ENCODE measurements at places on chromosomes 3 and 15.

DNA sequence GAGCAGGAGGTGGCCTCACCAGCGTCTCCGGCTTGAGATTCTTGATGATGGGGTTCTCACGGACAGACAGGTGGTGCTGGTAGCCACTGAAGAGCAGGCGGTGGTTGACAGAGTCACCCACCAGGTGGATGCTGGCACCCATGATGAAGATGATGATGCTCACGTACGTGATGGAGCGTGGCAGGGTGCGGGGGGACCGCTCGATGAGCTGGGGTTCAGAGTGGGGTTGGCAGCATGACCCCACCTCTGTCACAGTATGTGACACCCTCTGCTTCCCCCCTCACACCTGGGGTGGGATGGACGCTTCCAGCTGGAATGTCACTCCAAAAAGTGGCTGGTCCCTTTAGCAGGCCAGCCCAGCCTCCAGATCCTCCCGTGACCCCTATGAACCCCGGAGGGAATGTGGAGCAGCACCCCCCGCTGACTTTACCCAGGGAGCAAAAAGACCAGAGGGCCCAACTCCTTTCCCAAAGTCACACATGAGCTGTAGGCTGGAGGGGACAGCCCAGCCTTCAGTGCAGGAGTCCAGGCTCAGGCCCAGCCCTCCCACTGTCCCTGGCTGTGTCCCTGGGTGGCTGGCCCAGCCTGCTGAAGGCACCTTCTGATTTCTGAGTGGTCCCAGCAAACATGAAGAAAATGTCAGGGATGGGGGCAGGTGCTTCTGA lies 6.7 kb upstream of the CALML4 start:
- no peak for DNase-seq

DNA sequence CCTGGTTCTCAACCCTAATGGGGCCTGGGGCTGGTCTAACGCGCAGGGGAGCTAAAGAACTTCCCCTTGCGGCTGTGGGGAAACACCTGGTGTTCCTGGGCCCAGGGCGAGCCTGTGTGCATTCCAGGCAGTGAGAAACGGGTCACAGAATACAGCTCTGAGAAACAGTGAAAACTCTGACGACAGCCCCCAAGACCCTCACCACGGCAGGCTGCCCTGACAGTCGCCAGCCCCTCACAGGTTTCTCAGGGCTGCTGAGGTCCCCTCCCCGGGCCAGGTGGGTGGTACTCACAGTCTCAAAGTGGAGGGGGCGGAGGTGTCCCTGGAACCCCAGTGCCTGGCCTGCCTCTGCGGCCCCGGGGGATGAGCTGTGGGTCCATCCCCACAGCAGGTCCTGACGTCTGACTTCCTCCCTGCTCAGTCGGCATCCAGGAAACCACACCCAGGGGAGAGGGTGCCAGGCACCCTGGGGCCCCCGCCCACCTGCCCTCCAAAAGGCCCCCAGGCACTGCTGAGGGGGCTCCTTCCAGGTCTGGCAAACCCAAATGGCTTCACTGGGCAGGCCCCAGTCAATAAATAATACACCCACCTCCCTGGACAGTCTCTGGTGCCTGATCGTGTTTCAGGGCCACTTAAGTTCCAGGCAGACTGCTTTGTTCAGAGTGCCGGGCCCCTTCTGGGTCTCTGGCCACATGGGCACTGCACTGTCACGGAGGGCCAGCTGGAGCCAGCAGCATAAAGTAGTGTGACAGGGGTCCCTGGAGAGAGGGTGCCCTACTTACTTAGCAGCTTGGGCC lies 57.7 kb downstream of the IQSEC1 start:
- peak; percentile 40 for DNase-seq

DNA sequence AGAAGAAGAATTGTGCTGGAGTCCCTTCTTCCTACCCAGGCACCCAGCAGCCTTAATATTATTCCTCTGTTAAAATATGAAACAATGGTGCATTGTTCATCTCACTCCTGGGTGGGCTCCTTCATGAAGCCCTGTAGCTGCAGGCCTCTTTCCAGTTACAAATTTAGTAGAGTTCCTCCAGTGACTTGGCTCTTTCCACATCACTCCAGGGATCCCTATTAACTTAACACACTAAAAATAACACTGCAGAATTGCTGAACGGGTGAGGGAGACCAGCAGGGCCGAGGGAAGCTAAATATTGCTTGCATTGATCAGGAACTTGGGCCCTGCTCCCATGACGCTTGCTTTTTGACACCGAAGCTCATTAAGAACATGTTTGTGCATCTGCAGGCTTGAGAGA lies 142.3 kb downstream of the PDCD6IP start:
- DNase-seq: no peak

GRCh38 chr15:92621972-92622533 lies 33.5 kb downstream of the FAM174B start:
- no peak for DNase-seq

GRCh38 chr3:36259580-36259979 lies 120.7 kb upstream of the STAC start:
- DNase-seq: no peak

- DNase-seq: no peak
These were observed 16.3 kb downstream of the GCSAM start for GRCh38 chr3:112116748-112117186.

- DNase-seq: no peak
These were observed 11.1 kb upstream of the JMJD7 start for GRCh38 chr15:41816788-41817187.

DNA sequence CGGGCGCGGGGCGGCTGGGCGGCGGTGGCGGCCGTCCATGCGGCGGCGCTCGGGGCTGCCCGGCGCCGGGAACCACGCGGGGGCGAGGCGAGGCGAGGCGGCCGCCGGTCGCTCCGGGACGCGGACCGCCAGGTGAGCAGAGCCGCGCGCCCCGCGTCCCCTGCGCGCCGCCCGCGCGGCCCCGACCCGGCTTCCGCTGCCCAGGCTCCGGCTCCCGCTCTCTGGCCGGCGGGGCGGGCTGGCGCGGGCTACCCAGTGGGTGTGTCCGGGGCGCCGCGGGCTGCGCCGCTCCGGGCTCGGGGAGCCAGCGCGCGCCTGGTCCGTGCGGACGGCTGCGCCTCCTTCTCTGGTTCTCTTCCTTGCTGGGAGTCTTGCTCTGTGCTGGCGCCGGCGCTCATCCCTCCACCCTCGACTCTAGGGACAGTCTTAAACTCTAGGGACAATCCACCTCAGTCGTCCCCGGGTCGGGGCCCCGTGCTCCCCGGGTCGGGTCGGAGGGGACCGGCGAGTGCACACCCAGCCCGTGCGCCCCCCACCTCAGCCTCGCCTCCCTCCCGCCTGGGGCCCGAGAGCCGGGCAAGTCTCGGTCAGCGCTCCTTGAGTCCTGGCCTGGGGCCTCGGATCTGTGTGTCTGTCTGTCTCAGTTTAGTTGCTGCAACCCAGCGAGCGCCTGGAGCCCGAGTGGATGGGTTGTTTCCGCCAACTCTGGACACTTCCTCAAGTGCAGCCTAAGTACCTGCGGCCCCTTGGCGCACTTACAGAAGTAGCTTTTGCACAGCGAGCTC lies 488 bp downstream of the THSD4 start:
- DNase-seq: no peak

DNA sequence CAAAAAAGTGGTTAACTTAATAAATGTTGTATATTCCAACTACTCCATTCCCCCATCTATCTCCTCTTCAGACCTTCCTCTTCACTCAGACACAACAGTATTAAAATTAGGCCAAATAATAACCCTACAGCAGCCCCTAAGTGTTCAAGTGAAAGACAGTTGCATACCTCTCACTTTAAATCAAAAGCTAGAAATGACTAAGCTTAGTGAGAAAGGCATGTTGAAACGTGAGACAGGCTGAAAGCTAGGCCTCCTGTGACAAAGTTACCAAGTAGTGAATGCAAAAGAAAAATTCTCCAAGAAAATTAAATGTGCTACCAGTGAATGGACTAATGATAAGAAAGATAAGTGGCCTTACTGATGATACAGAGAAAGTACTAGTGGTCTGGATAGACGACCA lies 71.7 kb downstream of the ANKRD28 start:
- DNase-seq: no peak

DNA sequence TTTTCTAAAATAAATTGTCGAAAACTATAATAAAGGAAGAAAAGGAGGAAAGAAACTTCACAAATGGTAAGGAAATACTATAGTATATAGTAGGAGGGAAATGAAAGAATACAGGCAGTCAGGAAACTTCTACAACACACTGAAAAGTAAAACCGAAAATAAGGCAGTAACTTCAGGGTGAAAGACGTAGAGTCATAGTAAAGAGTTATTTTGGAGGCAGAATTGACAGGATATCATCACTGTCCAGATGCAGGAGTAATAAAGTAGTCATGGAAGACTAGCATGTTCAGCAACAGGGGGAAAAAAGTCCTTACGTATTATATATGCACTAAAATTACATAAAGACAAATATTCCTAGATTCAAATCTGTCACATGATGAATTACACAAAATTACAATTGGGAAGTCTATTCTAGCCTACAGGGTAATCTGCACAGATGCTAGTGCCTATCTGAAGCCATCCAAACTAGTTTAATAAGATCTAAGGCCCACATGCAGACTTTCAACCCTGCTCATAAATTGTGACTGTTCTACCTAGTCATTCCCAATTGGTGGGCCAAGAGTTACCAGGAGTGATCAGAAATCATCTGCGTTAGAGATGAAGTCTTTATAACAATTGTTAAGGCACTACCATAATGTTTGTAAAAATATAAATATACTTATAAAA lies 14.0 kb downstream of the VPS13C start:
- DNase-seq: no peak

GRCh38 chr15:72184165-72184811 lies 13.3 kb downstream of the GRAMD2A start:
- no peak for DNase-seq

- DNase-seq: no peak
These were observed 15.8 kb downstream of the UROC1 start for GRCh38 chr3:126501736-126502135.

- no peak for DNase-seq
These were observed 20.1 kb downstream of the CACNA2D2 start for GRCh38 chr3:50483374-50483773.

DNA sequence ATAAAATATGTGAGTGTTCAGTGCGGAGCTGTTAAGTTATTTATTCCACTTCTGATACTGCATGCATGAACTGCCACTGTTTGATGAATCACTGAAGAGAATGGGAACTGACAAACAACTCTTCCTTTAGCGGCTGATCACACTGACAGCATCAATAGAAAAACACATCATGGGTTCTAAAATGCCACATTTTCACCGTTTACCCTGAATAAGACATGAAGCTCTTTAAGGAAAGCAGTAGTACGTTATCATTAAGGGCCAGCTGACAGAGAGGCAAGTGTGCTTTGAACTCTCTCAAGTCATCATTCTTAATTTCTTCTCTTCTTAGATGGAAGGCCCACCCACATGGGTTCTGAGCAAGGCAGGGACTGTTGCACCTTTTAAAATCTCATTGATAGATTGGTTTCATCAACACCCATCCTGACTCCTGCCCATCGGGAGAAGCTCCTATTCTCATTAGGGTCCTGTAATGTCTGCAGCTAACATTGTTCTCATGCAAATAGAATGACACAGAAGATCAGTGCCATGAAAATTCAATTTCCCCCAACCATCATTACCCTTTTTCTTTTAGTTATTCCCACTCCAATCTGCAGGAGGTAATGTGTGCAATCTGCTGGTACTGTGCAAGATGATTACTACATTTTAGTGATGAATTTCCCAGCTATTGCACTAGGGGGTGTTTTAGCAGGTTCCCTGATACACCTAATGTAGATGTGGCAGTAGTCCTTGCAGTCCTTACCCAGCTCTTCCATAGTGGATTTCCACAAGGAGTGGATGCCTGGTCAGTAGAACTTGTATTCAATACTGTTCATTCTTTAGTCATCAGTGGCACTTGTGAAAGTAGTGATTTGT lies 119.1 kb downstream of the ROBO2 start:
- DNase-seq: no peak

GRCh38 chr3:156378871-156379270 lies 176.0 kb downstream of the SSR3 start:
- no peak for DNase-seq

- no peak for DNase-seq
These were observed 352.3 kb downstream of the ROBO2 start for GRCh38 chr3:77392181-77392580.

DNA sequence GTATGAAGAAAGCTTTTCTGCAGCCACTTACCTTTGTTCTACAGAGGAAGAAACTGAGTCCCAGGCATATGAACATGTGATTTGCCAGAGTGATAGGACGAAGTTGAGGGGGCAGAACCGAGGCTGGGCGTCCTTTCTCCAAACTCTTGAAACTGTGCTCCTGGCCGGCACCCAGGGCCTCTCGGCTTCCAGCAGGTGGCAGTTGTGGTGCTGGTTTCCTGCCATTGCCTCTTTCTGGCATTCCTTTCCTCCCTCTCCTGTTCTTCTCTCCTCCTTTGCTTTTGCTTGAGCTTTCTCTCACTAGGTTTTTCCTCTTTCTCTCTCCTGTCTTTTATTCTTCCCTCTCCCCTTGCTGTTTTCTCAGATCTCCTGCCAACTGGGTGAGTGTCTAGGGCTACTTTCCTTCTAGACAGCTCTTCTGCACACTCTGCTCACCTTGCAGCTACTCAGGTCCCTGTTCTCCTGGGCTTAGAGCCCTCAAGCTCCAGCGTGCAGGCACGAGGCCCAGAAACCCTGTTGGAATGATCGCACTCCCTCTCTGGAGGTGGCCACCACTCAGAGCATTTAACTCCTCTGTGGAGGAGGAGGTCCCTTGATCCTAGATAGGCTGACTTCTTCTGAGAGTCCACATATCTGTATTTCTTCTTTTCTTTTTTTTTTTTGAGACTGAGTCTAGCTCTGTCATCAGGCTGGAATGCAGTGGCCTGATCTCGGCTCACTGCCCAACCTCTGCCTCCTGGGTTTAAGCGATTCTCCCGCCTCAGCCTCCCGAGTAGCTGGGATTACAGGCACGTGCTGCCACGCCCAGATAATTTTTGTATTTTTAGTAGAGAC lies 26.2 kb downstream of the TRAK1 start:
- no peak for DNase-seq

- no peak for DNase-seq
These were observed 236.0 kb upstream of the EIF1B start for GRCh38 chr3:40073310-40074007.

GRCh38 chr15:80403712-80404056 lies 498 bp upstream of the ARNT2 start:
- no peak for DNase-seq

GRCh38 chr15:59299929-59300617 lies 72.6 kb downstream of the MYO1E start:
- peak; percentile 68 for DNase-seq

- no peak for DNase-seq
These were observed 57.7 kb downstream of the SEMA5B start for GRCh38 chr3:122969585-122970469.

- no peak for DNase-seq
These were observed 25.8 kb downstream of the MKRN2 start for GRCh38 chr3:12582730-12583129.

- no peak for DNase-seq
These were observed 4.4 kb downstream of the SCN5A start for GRCh38 chr3:38645076-38645475.

DNA sequence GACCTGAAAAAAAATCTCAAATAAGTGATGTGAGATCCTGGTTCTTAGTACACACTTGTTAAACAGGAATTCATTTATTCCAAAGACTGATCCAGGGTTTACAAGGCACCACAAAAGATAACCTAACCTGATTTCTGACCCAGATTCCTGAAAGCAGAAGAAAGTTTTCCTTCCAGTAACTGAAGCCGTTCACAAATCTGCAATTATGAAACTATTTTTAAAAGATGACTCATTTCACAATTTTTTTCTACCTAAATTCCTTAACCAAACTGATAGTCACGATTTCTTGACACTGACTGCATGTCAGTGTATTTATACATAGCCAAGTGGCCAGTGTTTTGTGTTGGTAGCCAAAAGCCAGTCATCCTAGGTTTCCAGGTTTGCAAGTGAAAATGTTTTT lies 17.1 kb downstream of the SLC9A9 start:
- DNase-seq: no peak
